ENCODE measurements at places on chromosomes 6 and 20.

DNA sequence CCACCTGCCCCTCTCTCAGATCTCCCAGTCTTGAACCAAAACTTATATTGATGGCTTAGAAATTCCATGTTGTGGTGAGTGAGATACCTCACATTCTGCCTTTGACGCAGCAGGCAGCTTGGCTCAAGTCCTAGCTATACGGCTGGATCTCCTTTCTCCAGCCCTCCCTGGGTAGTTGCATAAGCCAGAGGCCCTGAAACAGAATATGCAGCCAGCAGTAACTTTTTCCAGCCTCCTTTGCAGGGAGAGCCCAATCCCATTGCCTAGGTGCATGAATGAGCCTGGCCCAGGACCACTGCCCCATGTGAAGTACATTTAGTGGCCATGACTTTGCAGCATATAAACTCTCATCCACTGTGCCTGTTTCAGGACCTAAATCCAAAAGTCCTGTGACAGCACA is 202.2 kb upstream of the CDYL start:
- DNase-seq = no peak

DNA sequence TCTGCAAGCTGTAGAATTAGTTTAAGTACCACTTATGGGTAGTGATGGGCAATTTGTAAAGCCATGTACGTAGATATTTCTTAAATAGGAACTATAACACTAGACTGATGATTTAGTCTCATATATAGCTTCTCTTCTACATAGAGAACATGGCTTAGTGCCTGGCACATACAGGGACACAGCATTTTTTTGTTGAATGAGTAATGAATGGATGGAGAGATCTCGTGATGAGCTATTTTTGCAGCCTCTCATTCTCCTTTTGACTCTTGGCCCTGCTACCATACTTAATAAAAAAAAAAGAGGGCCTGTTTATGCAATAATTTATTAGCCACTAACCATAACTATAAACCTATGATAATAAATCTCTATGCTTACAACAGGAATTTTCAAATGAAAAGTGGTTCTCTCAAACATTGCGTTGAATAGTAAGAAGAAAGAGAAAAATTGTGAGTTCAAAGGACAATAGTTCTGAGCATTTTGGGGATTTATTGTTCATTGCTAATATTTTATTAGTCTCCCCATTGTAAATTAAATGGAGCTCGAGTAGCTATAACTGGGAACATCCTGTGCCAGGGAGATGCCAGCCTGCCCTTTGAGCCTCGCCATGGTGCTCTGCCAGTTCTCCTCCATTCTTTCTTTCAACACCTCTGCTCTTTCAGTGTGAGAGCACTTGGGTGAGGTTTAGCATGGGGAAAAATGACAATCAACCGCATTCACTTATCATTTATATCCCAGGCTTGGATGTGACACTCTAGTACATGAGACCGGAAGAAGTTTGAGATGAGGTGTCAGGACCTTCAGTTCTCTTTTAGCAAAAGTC is 14.7 kb upstream of the RCAN2 start:
- DNase-seq = no peak

DNA sequence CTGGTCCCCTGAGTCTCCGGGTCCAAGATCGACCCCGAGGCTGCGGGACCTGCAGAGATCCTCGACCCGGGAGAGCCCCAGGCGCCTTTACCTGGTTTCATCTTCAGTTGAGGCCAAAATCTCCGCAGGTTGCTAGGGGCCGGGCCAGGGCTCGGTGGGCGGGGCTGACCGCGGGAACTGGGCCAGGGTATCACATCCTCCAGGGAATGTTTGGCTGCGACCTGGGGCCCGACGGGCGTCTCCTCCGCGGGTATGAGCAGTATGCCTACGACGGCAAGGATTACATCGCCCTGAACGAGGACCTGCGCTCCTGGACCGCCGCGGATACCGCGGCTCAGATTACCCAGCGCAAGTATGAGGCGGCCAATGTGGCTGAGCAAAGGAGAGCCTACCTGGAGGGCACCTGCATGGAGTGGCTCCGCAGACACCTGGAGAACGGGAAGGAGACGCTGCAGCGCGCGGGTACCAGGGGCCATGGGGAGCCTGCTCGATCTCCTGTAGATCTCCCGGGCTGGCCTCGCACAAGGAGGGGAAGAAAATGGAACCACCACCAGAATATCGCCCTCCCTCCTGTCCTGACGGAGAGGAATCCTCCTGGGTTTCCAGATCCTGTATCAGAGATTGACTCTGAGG is 53.8 kb upstream of the POLR1H start:
- no peak for DNase-seq

DNA sequence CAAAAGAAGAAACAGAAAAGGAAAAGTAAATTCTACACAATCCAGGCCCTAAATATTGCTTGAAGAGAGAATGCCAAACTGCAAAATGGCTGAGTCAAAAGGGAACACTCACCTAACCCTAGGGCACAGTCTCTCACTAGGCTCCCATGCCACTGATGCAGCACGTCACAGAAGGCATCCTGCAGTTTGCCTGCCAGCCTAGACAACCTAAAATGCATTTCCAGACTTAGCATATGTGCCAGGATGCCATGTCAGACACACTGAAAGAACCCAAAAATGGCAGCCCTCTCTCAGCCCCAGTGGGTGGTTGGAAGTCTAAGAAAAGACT is 10.6 kb upstream of the SIRPD start:
- DNase-seq = no peak

- no peak for DNase-seq
Measured at GRCh38 chr6:43676962-43677606, 10.5 kb downstream of the MRPS18A start.

DNA sequence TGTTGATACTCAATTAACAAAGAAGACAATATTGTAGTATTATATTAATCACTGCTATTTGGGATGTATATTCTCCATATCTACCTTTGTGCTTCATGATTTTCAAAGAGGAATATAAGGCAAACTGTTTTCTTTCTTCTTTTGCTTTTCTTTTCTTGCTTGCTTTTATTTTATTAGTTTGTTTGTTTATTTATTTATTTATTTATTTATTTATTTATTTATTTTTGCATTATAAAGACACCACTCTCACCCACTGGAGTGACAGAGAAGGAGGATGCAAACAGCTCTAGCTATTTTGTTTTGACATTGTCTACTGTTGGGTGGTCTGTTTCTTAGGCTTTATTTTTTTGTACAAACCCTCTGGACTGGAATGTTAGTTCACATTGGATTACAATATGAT is 1352.7 kb downstream of the HACE1 start:
- no peak for DNase-seq

DNA sequence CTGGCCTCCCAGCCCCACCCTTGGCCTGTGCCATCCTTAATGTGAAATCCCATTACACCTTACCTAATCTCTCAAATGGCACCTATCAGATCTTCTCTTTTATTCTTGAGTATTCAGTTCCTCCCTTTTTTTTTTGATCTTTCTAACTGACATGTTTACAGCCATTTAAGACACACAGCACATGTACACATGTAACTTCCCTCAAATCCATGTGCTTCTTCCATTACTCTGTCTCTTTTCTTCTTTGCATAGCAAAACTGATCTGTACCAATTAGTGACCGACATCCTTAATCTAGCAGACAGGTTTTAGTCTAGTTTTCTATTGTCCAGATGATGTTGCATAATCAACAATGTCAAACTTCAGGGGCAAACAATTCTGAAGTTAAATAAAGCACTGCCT is 413.8 kb upstream of the FLRT3 start:
- DNase-seq = no peak

DNA sequence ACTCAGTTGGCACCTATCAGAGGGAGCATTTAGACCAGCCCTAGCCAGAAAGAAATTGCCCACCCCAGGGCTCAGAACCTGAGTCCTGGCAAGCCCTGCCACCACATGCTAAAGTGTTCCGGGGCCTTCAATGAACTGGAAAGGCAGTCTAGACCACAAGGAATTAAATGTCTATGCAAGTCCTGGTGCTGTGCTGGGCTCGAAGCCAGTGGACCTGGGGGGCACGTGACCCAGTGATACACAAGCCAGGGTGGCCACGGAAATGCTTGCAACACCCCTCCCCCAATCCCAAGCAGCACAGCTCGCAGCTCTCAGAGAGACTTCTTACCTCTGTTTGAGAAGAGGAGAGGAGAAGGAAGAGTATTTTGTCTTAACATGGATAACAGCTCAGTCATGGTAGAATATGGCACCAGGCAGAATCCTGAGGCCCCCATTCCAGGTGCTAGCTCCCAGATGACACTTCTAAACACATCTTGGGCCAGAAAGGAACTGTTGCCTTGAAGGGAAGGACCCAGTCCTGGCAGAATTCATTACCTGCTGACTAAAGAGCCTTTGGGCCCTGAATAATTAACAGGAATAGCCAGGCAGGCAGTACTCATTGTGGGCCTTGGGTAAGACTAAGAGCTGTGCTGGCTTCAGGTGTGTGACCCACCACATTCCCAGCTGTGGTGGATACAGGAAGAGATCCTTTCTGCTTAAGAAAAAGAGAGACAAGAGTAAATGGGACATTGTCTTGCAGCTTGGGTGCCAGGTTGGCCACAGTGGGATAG is 111.3 kb downstream of the BTBD9 start:
- no peak for DNase-seq

- DNase-seq = no peak
Measured at GRCh38 chr20:63461104-63461763, 11.2 kb downstream of the KCNQ2 start.

- peak; percentile 28 for DNase-seq
Measured at GRCh38 chr20:52410182-52410647, 218.6 kb upstream of the ZFP64 start.
